Activated CD4-positive, CD25-positive, alpha-beta regulatory T cell treated with anti-CD3 and anti-CD28 coated beads, Interleukin-2, amount 50 U/mL, for 72 hours (primary cell): ENCODE measurements at places on chromosomes 4 and X.

- DNase-seq = no peak
Measured at GRCh38 chr4:188552741-188553275, 413.6 kb downstream of the TRIML1 start.

DNA sequence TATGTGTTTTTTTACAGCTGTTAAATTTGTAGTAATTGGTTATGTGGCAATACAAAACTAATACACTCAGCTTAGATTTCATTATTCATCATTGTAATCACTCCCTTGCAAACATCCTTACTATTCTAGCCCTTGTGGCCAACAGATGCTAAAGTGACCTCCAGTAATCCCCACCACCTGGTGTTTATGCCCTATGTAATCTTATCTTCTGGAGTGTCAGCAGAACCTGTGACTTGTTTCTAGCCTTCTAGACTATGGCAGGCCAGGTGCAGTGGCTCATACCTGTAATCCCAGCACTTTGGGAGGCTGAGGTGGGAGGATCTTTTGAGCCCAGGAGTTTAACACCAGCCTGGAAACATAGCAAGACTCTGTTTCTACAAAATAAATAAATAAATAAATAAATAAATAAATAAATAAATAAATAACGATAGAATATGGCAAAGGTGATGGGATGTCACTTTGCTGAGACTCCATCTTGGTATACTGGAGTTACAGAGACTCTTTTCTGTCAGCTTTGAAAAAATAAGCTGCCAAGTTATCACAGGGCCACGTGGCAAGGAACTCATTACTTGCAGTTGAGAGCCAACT, 12.3 kb upstream of the TSR2 start:
- DNase-seq = no peak

DNA sequence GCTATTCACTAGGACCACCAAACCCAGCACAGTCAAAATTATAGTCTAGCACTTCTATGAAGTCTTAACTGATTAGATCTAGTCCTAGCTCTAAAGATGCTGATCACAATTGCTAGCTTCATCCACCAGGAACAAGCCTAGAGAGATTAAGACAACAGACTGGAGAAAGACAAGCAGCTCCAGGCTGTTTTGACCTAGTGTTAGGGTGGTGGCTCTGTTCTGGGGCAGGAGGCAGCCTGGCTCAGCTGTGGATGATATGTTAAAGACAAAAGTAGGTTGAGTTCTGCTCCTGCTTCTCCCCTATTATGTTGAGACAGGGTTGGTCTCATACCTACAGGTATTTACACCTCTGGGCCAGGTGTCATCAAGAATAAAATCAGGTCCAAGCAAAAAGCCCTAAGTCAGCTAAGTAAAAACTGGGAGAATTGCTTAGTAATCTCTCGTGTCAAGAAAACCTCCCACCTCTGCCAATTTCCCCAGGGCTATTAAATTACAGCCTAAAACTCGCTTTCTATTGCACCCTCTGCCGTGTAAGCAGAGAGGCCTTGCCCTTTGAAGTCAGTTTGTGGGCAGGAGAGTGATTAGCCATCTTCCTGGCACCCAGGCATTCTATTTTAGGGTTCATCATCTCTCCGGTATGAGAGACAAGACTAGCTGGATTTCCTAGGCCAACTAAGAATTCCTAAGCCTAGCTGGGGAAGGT, 39.9 kb downstream of the RAB40AL start:
- DNase-seq = no peak

DNA sequence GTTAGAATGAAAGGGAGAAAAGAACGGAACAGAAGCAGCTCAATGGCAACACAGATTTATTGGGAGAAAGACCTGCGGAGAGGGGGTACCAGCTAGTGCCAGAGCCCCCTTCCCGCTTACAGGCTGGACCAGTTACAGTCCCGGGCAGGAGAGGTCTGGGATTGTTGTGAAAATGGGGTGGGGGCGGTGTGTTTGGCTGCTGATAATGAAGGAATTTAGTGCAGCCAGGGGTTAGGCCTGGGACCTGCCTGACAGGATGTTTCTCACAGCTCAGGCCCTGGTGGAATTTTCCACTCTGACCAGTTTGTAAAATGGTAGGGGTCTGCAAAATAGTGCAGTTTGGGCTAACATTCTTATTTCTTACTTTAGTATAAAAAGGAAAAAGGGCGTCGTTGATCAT, 75.4 kb upstream of the SPIN4 start:
- DNase-seq = no peak

GRCh38 chr4:26719954-26720552, 136.2 kb downstream of the TBC1D19 start:
- DNase-seq = no peak

DNA sequence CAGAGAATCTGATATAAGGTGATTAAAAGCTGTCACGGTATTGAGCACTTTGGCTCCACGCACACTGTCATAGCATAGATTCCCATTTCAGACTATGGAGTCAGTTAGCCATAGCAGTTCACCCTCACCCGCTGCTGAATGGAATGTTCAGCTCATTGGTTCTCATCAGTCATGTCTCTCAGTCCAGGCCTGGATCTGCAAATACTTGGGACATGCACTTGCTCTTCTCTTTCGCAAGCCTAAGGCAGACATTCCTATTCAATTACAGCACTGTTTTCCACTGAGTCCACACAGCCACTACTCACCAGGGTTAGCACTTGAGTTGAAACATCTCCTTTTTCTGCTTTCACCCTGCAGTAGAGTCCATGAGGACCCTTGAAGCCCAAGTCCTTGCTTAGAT, 30.6 kb upstream of the SCML1 start:
- DNase-seq = no peak

- no peak for DNase-seq
Measured at GRCh38 chr4:85953651-85954018, 406.2 kb downstream of the MAPK10 start.

DNA sequence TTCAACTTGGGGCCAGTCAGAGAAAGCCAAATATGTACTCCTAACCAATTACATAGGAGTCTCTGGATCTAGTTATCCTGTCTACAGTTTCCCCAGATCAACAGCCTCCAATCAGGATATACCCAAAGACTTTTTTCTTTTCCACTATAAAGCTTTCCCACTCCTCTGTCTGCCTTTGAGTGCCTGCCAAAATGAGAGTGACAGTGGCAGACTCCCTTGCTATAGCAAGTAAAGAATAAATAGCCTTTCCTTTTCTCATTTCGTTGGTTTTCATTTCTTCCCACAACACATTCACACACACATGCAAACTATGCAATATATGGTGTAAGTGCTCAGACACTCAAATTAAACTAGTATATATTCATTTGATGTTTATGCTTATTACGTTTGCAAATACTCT, 302.4 kb upstream of the TACR3 start:
- no peak for DNase-seq

DNA sequence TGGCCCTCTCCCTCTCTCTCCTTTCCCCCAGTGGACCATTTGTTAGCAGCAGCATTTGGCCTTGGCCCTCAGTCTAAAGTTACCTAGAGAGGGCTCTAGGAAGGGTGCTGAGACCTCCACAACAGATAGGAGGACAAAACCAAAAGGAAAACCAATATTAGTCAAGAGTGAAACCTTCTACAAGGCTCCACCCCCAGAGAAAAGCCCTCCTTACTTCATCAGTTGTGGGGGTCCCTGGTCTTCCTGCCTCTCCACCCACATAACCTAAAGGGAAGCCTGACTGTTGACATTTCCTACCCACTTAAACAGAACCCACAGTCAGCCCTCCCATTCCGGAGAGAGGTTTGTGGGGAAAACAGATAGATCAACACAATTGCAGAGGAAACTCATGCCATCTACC, 4.7 kb upstream of the CD40LG start:
- no peak for DNase-seq

- DNase-seq = no peak
Measured at GRCh38 chr4:39664828-39665731, 26.4 kb upstream of the SMIM14 start.

GRCh38 chrX:65587616-65588526, 53.3 kb upstream of the LAS1L start:
- DNase-seq = no peak

GRCh38 chrX:106040861-106041260, 2.3 kb upstream of the SERPINA7 start:
- no peak for DNase-seq

GRCh38 chrX:23832721-23833120, 49.7 kb downstream of the SAT1 start:
- no peak for DNase-seq

- no peak for DNase-seq
Measured at GRCh38 chr4:109671350-109671749, 31.9 kb downstream of the CASP6 start.

GRCh38 chr4:10753336-10753735, 68.8 kb upstream of the CLNK start:
- no peak for DNase-seq

DNA sequence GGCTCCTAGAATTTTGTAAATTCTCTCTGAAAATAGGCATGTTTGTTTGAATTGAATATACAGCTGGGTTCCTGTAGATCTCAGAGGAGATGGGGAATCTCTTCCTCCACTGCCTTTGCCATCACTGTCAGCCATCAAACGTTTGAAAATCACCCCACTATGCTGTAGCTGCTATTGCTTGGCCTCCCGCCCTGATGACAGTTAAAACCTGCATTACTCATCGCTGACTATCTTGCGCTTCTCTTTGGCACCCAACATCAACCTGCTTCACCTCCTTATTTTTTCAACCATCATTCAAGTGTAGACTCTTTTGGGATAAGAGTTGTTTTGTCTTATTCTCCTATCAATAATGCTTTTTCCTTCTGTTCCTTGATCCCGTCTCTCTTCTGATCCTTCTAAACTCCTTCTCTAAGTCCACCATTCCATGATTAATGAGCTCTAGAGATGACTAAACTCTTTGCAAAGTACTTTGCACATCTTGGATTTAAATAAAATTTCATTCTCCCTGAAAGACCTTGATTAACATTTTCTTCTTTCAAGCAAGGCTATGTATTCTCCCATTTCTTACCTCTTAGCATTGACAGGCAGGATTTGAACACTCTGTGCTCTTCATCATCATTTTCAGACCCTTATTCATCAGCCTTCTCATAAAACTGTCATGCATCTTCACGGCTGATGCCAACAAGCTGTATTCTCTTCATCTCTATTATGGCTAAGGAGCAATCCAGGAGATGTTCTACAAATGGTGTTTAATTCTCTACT, 133.0 kb downstream of the SNCA start:
- no peak for DNase-seq

DNA sequence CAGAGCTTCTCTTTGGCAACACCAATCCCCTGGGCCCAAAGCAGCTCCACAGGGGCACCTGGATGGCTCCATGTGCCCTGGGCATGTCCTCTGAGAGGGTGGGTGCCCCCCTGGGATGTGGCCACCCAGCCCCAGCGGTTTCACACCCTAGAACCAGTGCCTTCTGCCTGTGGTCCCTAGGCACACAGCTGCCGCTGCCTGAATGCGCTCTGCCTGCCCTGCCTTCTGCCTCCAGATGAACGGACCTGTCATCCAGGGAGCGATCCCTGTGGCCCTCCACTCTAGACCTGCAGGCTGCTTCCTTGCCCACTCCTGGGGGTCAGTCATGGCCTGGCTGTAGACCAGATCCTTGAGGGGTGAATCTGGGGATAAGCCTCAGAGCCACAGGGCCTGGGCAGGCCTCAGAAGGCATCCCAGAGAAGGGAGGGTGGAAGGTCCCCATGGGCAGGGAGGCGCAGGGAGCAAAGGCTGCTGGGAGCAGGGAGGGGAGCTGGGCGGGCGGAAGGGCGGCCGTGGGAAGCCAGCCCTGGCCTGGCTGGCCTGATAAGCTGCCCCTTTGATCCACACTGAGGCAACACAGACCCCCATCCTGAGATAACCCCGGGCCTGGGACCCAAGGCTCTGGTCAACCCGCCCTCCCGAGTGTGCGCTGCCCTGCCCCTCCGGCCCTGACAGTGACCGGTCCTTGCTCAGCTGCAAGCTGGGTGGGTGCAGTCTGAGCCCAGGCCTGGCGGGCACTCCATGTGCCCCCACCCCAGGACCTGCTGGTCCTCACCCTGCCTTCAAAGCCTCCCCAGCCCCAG, 8.1 kb upstream of the FGFR3 start:
- no peak for DNase-seq

DNA sequence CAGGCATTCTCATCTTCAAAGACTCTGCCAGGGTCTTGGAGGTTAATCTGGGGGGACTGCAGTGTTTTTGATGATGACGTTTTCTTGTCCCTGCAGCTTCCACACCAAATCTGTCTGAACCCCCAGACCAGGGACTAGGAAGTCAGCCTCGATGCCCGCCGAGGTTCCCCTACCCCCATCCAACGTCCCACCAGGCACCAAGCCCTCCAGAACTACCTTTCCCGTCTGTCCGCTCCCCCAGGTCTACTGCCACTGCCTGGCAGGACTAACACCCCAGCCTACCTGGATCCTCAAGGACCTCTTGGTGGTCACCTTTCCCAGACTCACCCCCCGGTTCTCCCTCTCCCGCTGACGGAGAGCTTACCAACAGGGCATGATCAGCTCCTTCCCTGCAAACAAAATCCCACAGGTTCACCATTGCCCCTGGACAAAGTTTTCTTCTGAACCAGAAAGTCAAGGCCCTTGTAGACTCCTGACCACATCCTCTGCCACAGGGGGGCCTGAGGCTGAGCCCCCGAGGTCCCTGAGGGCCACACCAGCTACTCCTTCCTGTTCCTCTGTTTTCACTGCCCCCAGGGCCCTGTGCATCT, 40.9 kb downstream of the HMX1 start:
- DNase-seq = no peak

GRCh38 chr4:123478859-123479345, 82.3 kb downstream of the SPRY1 start:
- no peak for DNase-seq

GRCh38 chr4:124903995-124904722, 191.6 kb upstream of the ANKRD50 start:
- DNase-seq = no peak

DNA sequence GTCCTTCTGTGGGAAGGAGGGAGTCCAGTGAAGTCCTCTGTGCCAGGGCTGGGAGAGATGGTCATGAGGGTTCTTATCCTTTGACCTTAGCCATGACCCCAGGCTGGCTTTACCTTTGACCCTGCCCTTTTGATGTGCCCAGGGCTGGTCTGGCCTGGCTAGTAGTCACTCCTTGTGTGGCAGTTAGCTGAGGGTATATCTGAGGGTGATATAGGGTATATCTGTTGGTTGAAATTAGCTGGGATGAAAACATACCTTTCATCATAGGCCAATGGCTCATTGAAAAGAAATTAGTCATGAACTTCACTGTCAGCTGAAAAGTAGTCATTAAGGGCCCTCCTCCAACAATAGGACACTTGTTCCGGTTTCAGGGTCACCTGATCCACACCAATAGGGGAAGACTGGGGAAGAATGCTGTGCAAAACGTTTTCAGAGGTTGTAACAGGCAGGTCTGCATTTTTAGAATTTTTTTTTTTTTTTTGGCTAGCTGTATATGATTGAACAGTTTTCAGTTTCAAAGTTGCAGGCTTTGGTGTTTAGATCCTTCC, 74.6 kb upstream of the STOX2 start:
- DNase-seq = no peak

GRCh38 chr4:22264261-22264660, 251.6 kb downstream of the ADGRA3 start:
- no peak for DNase-seq
